Vagina (tissue), 2 donors: ENCODE measurements at places on chromosomes 4 and X.

- no peak for DNase-seq
Measured at GRCh38 chr4:52098618-52099017, 47.5 kb downstream of the SPATA18 start.

- DNase-seq, result no peak
Measured at GRCh38 chrX:154333837-154334271, 38.3 kb downstream of the TKTL1 start.

- DNase-seq, result no peak
Measured at GRCh38 chrX:56600141-56600540, 36.7 kb downstream of the UBQLN2 start.

- no peak for DNase-seq
Measured at GRCh38 chr4:179750374-179750773, 2308.1 kb upstream of the AGA start.

DNA sequence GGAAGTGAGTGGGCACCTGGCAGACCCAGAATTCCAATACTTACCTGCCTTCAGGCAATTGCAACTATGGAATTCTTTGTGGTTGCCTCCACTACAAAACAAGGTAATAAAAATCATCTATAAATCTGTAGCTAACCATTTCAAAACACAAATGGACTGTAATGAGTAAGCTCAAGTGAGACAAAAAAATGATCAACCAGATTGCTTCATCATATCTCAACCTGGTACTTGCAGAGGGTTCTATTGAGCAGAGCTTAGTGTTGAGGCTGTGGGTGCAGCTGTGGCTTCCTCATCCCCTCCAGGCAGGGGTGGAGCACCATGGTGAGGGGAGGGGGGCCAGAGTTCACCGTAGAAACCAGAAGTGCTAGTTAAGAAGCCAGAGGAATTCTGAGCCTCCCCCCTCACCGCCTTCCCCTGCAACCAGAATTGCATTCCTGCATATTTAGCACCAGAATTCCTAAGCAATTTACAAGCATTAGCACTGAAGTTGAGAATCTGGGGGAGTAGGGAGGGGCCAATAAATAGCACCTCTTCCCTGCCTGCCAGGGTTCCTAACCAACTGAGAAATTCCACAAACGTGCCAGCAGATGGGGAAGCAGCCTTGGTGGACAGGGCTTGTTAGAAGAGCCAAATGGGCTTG, 11.5 kb downstream of the CTAG1A start:
- no peak for DNase-seq

- no peak for DNase-seq
Measured at GRCh38 chrX:126836186-126836585, 16.7 kb downstream of the PRR32 start.

- DNase-seq, result no peak
Measured at GRCh38 chr4:56410247-56411062, 23.2 kb upstream of the AASDH start.

DNA sequence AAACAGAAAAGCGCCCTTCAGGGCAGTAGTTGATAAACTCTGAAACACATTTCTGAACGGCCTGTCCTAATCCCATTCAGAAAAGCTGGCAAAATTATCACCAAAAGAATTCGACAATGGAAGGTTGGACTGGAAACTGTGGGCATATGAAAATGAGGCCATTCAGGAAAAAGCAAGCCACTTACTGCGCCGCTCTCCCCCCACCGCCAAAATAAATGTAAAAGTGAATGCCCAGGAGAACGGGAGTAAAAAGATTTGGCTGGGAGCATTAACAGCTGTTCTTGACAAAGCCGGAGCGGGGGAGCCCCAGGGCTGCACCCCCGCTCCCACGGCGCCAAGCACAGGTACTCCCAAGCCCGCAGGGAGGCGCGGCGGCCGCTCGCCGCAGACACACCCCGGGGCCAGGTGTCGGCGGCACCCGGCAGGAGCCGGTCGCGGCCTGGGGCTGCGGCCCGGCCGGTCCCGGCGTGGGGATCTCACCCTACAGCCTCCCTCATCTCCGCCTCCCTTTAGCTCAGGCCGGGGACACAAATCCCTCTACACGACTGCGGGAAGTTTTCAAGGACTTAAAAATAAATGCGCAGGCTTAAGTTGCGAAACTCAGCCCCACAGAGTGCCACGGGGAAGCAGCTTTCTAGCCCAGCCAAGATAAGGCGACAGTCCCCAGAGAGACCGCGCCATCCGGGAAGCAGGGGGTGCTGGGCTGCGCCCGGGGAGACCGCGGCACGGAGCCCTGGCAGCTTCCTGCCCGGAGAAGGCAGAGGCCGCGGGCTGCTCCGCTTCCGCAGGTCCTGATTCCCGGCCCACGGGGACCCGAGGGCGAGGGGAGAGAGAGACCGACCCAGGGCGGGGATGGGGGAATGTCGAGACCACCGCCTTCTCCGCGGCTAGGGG, 593 bp downstream of the SH3RF1 start:
- DNase-seq, result no peak

DNA sequence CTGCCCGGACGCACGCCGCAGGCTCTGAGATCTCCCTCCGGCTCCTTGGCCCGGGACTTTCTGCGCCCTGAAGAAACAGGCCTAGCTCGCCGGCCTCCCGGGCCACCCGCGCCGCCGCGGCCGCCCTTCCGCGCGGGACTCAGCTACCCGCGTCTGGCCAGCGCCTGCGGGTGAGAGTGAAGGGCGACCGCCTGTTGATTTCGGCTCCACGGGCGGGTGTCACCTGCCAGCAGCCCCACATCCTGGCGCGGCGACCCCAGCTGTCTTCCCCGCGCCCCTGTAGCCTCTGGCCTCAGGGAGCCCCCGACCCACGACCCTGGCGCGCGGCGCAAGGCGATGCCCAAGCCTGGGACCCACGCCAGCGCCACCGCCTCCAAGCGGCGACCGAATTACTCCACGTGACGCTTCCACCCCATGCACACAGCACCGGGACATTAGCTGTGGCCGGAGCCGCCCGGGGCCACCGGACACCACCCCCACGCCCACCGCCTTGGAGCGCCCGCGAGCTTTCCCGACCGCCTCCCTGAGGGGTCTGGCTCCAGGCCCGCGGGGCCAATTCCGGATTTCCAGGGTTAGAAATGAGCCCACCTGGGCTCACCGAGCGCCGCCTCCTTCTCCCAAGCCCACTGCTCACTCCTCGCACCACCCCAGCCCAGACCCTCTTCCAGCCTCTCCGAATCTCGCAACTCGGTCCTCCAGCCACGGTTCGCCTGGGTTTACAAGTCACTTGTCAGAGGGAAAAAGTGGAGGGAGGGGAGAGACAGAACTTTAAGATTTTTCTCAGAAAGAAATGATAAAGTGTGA, 10.2 kb downstream of the ARX start:
- DNase-seq, result no peak

GRCh38 chrX:10223781-10224180, 67.0 kb downstream of the CLCN4 start:
- no peak for DNase-seq
